ENCODE measurements at places on chromosomes 5 and 9. TPM values are rescaled to one million over a fixed set of nuclear protein-coding genes. Genes with fewer than 3 reads are reported as not detected.
A peak's percentile ranks its signal among the peaks of the same experiment; 100 is the strongest.

DNA sequence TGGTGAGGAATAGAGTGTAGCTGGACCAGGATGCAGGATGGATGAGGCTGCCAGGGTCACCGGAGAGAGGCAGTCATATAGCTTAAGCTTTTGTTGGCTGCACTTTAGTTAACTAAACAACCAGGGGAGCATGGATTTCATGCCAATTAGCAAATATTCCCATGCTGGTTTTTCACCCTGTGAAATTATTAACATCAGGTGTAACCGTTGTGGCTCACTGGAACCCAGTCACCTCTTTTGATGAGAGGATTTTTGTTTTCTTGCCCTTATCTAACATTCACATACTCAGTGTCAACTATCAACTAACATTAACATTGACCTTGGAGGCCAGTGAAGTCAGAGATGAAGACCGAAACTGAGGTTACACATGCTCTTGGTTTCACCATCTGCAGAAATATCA is 97.2 kb upstream of the BASP1 start:
- H3K36me3 ChIP-seq: no peaks in the 10 kb centered on the region
- H3K4me3 ChIP-seq: no peak overlapping the region
- no peaks in the 10 kb centered on the region for H3K27me3 ChIP-seq

GRCh38 chr9:105053209-105053652 is 125.3 kb upstream of the ABCA1 start:
- H3K27ac ChIP-seq: no peak overlapping the region
- no peaks in the 10 kb centered on the region for H3K4me1 ChIP-seq
- H3K4me3 ChIP-seq: no peak overlapping the region
- no peak for DNase-seq

Gene IRX1
- not detected for total RNA-seq

Gene SOWAHA
- total RNA-seq: not detected

- no peaks in the 10 kb centered on the region for H3K4me1 ChIP-seq
- no peaks in the 10 kb centered on the region for H3K27me3 ChIP-seq
- no peaks in the 10 kb centered on the region for H3K36me3 ChIP-seq
- no peak overlapping the region for H3K27ac ChIP-seq
- DNase-seq: no peak
- H3K4me3 ChIP-seq: no peak overlapping the region
Measured at GRCh38 chr5:55734658-55735057, 3.2 kb upstream of the DDX4 start.

DNA sequence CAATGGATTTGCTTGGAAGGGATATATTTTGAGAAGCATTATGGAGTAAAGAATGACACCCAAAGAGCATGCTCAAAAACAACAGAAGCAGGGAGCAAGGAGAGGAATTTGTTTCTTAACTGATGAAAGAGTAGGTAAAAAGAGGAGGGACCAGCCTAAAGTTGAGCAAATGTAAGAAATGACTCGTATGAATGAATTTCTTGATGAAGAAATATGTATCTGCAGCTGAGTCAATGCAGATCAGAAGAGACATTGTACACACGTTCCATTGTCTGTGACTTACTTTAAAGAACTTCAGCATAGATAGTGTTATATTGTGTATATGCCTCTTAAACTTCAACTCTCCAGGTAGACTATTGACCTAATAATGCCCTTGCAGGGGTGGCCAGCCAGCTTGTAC is 112.7 kb upstream of the NREP start:
- H3K4me1 ChIP-seq: no peaks in the 10 kb centered on the region
- no peak overlapping the region for H3K4me3 ChIP-seq
- no peaks in the 10 kb centered on the region for H3K36me3 ChIP-seq
- DNase-seq: no peak
- no peaks in the 10 kb centered on the region for H3K27me3 ChIP-seq

GRCh38 chr9:126756876-126757415 is 47.9 kb upstream of the ZBTB43 start:
- H3K36me3 ChIP-seq: no peaks in the 10 kb centered on the region
- H3K4me1 ChIP-seq: no peaks in the 10 kb centered on the region
- H3K27ac ChIP-seq: no peak overlapping the region
- no peaks in the 10 kb centered on the region for H3K27me3 ChIP-seq
- H3K4me3 ChIP-seq: no peak overlapping the region

GRCh38 chr5:55509796-55510522 is 24.8 kb downstream of the PLPP1 start:
- no peaks in the 10 kb centered on the region for H3K27me3 ChIP-seq
- H3K4me3 ChIP-seq: no peak overlapping the region
- H3K36me3 ChIP-seq: no peaks in the 10 kb centered on the region
- H3K4me1 ChIP-seq: peaks cover 67% of the 10 kb centered on the region

DNA sequence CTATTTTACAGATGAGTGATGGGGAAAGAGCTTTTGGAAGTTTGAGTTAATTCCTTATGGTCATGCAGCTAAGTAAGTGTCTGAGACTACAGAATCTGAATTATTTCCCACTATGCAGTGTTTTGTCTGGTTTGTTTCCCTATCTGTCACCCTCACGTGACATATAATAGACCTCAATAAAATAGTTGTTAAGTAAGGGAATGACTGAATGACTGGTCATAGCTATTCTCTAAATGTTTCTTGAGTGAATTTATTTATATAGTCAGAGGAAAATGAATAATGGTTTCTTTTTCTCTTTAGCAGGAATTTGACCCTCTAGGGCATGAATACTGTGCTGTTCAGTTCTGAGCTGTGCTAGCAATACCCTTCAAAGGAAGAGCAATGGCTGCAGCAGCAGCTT is 10.3 kb downstream of the TRIM32 start:
- H3K27ac ChIP-seq: no peak overlapping the region
- H3K27me3 ChIP-seq: no peaks in the 10 kb centered on the region
- no peak overlapping the region for H3K4me3 ChIP-seq
- H3K4me1 ChIP-seq: peaks cover 50% of the 10 kb centered on the region

Gene NOXA1
- 2.9 TPM for total RNA-seq

DNA sequence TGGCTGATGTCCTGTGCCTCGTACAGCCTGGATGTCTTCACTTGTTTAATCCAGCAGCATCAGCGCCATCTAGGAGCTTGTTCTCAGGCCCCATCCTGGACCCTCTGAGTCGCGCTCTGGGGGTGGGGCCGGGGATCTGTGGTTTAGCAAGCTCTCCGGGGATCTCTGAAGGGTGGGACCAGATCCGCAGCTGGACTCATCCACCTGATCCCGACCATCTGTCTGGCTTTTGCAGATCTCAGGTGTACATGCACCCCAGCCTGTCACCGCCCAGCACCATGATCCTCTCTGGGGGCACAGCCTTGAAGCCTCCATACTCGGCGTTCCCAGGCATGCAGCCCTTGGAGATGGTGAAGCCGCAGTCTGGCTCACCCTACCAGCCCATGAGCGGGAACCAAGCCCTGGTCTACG is 15.1 kb upstream of the POMT1 start:
- no peaks in the 10 kb centered on the region for H3K27me3 ChIP-seq
- no peak overlapping the region for H3K27ac ChIP-seq
- DNase-seq: no peak
- peaks cover 7% of the 10 kb centered on the region for H3K36me3 ChIP-seq
- H3K4me1 ChIP-seq: peaks cover 9% of the 10 kb centered on the region
- no peak overlapping the region for H3K4me3 ChIP-seq

- no peak overlapping the region for H3K27ac ChIP-seq
- no peaks in the 10 kb centered on the region for H3K36me3 ChIP-seq
- no peak overlapping the region for H3K4me3 ChIP-seq
- no peaks in the 10 kb centered on the region for H3K4me1 ChIP-seq
- no peak for DNase-seq
Measured at GRCh38 chr5:68012429-68012828, 203.1 kb upstream of the PIK3R1 start.

DNA sequence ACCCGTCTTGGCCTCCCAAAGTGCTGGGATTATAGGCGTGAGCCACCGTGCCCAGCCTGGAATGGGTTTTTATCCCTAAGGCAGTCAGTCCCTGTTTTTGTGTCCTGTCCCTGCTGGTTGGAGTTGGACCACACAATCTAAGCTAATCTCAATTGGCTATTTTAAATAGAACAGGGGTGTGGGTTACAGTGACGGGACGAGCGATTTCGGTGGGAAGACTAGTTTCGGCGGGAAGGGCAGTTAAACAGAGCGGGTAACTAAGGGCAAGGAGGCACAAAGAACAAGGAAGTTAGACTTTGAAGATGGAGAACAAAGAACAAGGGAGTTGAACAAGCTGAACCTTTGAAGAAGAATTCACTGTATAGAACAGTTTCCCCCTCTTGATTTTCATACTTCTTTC is 1.4 kb downstream of the GTF3C5 start:
- H3K36me3 ChIP-seq: no peaks in the 10 kb centered on the region
- no peak overlapping the region for H3K27ac ChIP-seq
- no peak for DNase-seq
- H3K4me3 ChIP-seq: peak overlapping the region; percentile 84

All from vagina (tissue), 2 donors.